Stimulated activated naive B cell treated with anti-CD40 and anti-IgM and Interleukin-4, amounts not matched to agents 10 μg/mL and 1 μg/mL and 100 μg/mL, for 72 hours (primary cell): ENCODE measurements at places on chromosomes 4 and X.

DNA sequence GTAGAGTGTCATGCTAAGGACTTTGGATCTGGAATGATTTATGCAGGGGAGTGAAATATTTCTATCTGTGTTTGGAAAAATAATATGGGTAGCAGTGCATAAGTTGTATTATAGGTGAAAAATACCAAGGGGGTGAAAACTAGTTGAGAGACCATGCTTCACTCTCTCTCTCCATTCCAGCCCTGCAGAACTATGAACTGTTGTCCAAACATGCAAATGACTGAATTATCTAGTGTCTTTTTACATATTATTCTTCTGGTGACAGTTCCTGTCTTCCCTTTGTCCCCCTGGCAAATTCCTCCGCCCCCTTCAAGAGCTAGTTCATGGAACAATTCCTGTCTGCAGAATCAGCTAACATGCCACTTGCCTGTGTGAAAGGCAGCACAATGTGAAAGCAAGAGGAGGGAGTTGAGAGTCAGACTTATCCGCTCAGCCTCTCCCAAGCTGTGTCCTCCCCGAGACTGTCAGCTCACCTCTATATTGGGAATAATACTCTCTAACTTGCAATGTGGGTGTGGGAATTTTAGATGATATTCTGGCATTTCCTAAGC is 2.3 kb downstream of the PF4 start:
- no peak overlapping the region for H3K27ac ChIP-seq
- H3K4me3 ChIP-seq = no peak overlapping the region

- H3K4me1 ChIP-seq = peaks cover 1% of the 10 kb centered on the region
- DNase-seq = no peak
- H3K27me3 ChIP-seq = peaks cover 22% of the 10 kb centered on the region
- no peak overlapping the region for H3K27ac ChIP-seq
- H3K4me3 ChIP-seq = no peak overlapping the region
Measured at GRCh38 chr4:76748649-76749048, 149.3 kb downstream of the SOWAHB start.

DNA sequence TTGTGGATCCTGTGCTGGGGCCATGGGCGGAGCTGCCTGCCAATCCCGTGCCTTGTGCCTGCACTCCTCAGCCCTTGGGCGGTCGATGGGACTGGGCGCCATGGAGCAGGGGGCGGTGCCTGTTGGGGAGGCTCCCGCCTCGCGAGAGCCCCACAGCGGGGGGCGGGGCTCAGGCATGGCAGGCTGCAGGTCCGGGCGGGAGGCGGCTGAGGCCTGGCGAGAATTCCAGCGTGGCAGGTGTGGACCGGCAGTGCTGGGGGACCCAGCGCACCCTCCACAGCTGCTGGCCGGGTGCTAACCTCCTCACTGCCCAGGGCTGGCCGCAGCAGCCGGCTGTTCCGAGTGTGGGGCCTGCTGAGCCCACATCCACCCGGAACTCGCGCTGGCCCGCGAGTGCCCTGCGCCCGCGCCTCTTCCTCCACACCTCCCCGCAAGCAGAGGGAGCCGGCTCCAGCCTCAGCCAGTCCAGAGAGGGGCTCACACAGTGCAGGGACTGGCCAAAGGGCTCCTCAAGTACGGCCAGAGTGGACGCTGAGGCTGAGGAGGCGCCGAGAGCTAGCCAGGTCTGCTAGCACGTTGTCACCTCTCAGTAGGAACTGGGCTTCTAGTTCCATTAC is 85.9 kb downstream of the GBA3 start:
- H3K27me3 ChIP-seq = no peaks in the 10 kb centered on the region
- H3K4me3 ChIP-seq = no peak overlapping the region
- no peak for DNase-seq
- no peaks in the 10 kb centered on the region for H3K36me3 ChIP-seq
- H3K4me1 ChIP-seq = no peaks in the 10 kb centered on the region
- no peak overlapping the region for H3K27ac ChIP-seq

- no peaks in the 10 kb centered on the region for H3K4me1 ChIP-seq
- H3K36me3 ChIP-seq = no peaks in the 10 kb centered on the region
- H3K27ac ChIP-seq = no peak overlapping the region
- DNase-seq = no peak
- no peak overlapping the region for H3K4me3 ChIP-seq
Measured at GRCh38 chr4:180380733-180381132, 1862.5 kb upstream of the TENM3 start.

DNA sequence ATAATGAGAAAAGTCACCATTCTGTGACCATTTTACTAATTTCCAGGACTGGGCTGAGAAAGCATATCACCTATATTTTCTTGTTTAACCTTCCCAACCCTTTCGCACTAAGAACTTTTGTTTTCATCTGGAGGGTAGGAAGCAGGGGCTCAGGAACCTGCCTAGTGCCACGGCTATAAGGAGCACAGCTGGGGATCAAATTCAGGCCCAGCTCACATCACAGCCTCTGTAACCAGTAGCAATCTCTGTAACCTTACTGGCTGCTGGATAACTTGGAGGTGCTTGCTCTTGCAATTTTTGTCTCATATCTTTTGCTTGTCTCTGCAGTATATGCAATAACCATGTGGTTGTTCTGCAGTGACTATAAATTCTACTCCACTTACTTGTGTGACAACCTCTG is 76.7 kb upstream of the PLAC1 start:
- no peak for DNase-seq
- no peaks in the 10 kb centered on the region for H3K4me1 ChIP-seq
- H3K27me3 ChIP-seq = peaks cover 10% of the 10 kb centered on the region
- H3K4me3 ChIP-seq = no peak overlapping the region

GRCh38 chrX:46376246-46376885 is 168.9 kb downstream of the ZNF674 start:
- DNase-seq = no peak
- H3K4me1 ChIP-seq = peaks cover 3% of the 10 kb centered on the region
- H3K27ac ChIP-seq = no peak overlapping the region
- no peaks in the 10 kb centered on the region for H3K36me3 ChIP-seq
